ENCODE measurements at places on chromosomes 12 and 14. TPM values are rescaled to one million over a fixed set of nuclear protein-coding genes. Genes with fewer than 3 reads are reported as not detected.

Gene KRT79
- total RNA-seq, result not detected

Gene TMPRSS12
- total RNA-seq, result not detected

Gene PRKCH
- 18.5 TPM for total RNA-seq

Gene SOX5
- 33.1 TPM for total RNA-seq

Gene MYF5
- total RNA-seq, result not detected

Gene PLA2G1B
- total RNA-seq, result 17.0 TPM

Gene C1QL4
- total RNA-seq, result not detected

Gene LGR5
- 0.63 TPM for total RNA-seq

Gene KRT73
- not detected for total RNA-seq

Gene PWP1
- 34.4 TPM for total RNA-seq

DNA sequence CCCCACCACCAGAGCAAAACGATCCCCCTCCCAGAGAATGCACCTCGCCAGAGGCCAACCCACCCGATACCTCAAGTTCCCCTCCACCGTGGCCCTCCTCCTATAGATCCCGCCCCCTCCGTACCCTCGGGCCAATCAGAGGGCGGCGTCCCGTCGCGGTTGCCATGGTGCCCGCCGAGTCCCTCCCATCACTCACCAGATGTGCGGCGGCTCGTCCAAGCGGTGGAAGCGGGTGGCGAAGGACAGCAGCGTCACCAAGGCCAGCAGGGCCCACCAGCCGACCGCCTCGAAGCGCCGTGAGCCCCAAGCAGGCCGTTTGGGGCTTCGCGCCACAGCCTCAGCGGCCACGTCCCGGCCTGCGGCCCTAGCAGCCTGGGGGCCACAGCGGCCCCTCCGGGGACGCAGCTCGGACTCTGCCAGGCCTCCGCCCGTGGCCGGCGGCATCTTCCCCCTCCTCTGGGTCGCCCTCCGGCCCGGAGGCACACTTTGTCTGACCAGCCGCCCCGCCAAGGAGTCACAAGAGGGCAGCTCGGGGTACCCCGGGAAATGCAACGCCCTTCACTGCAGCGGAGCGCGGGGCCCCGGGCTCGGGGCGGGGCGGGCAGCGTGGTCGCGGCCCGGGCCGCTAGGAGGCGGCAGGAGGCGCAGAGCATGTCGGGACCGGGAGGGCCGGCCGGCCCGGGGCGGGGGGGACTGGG is at the start of gene POMT2:
Gene POMT2 (minus strand): TSS at position 646 of the 698 bp plus-strand sequence. CDS start 202 bp downstream, at position 444.
- H3K36me3 ChIP-seq, result no peaks in the 10 kb centered on the region
- DNase-seq, result peak; percentile 93
- H3K4me3 ChIP-seq, result peak within 1 kb of the TSS; percentile 100
- H3K4me1 ChIP-seq, result peaks cover 1% of the 10 kb centered on the region

DNA sequence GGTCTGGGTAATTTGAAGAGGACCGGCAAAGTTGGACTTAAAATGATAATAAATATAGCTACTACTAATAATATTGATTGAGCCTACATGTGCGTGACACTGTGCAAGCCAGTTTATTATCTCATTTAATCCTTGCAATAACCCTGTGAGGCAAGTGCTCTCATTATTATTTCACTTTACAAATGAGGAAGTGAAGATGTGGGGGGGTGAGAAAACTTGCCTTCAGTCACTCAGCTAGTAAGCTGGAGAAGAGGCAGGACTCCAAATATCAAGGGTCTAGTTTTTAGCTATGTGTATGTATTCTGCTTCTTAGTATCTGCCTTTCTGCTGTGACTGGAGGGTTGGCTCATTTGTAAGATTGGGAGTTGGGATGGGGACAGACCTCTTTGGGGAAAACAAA is 39.2 kb downstream of the NPAS3 start:
- DNase-seq, result no peak
- no peaks in the 10 kb centered on the region for H3K27me3 ChIP-seq
- H3K27ac ChIP-seq, result no peak overlapping the region
- H3K4me3 ChIP-seq, result no peak overlapping the region

DNA sequence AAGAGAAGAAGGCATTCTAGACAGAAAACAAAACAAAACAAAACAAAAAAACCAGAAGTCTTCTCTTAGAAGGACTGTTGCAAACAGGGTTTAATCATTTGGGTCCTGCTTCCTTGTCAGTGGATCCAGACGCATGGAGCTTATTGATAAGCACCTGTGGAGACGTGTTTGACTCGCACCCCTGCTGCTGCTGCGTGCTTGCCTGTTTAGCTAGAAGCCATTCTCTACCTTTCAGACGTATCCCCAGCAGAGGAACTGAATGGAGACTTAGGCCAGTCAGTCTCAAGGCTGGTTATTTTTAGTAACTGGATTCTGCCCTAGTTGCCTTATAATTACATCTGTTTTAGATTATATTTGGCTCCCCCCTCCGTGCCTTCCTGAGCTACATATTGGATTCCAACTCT is 186.1 kb upstream of the EEA1 start:
- H3K4me1 ChIP-seq, result peaks cover 20% of the 10 kb centered on the region
- no peak for DNase-seq

GRCh38 chr12:51132693-51133092 is 40.2 kb downstream of the TFCP2 start:
- DNase-seq, result no peak
- H3K27ac ChIP-seq, result no peak overlapping the region
- no peaks in the 10 kb centered on the region for H3K36me3 ChIP-seq
- no peaks in the 10 kb centered on the region for H3K27me3 ChIP-seq
- H3K4me1 ChIP-seq, result no peaks in the 10 kb centered on the region

DNA sequence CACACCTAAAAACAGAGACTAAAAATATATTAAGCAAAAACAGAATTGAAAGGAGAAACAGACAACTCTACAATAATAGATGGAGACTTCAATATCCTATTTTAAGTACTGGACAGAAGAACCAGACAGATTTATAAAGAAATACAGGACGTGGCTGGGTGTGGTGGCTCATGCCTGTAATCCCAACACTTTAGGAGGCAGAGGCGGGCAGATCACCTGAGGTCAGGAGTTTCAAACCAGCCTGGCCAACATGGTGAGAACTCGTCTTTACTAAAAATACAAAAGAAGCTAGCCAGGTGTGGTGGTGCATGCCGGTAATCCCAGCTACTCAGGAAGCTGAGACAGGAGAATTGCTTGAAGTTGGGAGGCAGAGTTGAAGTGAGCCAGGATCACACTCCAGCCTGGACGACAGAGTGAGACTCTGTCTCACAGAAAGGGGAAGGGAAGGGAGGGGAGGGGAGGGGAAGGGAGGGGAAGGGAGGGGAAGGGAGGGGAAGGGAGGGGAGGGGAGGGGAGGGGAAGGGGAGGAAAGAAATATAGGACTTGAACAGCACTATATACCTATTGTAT is 53.0 kb downstream of the CDK17 start:
- DNase-seq, result no peak
- H3K27ac ChIP-seq, result peak overlapping the region; percentile 72
- H3K4me3 ChIP-seq, result peak overlapping the region; percentile 12
- no peaks in the 10 kb centered on the region for H3K36me3 ChIP-seq
- H3K4me1 ChIP-seq, result peaks cover 6% of the 10 kb centered on the region
- no peaks in the 10 kb centered on the region for H3K27me3 ChIP-seq

- no peak overlapping the region for H3K4me3 ChIP-seq
- no peaks in the 10 kb centered on the region for H3K27me3 ChIP-seq
- H3K27ac ChIP-seq, result no peak overlapping the region
Observed at GRCh38 chr12:106918746-106919145, 37.0 kb upstream of the TMEM263 start.

GRCh38 chr14:97056086-97056485 is 258.9 kb downstream of the VRK1 start:
- H3K4me1 ChIP-seq, result no peaks in the 10 kb centered on the region
- no peak overlapping the region for H3K4me3 ChIP-seq
- H3K36me3 ChIP-seq, result no peaks in the 10 kb centered on the region
- no peaks in the 10 kb centered on the region for H3K27me3 ChIP-seq
- no peak overlapping the region for H3K27ac ChIP-seq
- DNase-seq, result no peak

DNA sequence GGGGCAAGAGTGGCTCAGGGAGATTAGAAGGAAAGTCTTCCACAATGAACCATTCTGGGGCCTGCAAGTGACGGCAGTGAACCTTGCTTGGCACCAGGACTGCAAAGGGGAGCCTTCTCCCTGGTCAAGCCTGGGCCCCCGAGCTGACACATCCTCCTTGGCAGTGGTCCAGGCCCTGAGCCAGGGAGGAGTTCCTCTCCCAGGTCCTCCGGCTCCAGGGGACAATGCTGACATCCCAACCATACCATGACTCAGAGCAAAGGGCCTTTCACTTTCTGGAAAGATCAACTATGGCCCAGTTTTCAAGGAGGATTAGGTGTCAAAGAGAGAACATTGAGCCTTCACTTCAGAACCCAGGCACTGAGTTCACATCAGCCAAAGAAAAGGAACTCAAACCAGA is 756.5 kb upstream of the TBX3 start:
- no peak for DNase-seq
- H3K36me3 ChIP-seq, result no peaks in the 10 kb centered on the region
- no peak overlapping the region for H3K27ac ChIP-seq
- no peaks in the 10 kb centered on the region for H3K4me1 ChIP-seq
- no peaks in the 10 kb centered on the region for H3K27me3 ChIP-seq

DNA sequence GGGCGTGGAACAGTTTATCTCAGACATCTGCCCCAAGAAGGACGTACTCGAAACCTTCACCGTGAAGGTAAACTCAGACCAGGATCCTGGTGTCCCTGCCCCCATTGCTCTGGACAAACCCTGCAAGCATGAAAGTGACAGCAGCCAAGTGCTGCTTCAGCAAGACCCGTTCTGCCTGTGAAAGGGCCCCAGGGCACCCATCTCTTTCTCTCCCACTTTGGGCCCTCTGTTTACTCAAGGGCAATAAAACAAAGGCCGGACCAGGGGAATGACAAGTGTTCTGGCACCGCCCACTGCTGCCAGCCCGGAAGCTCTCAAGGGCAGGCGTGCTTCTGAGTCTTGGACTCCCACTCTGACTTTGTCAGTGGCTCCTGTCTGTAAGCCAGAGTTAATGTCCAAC is 35.3 kb downstream of the CD9 start:
- H3K4me1 ChIP-seq, result no peaks in the 10 kb centered on the region
- no peaks in the 10 kb centered on the region for H3K36me3 ChIP-seq
- H3K27ac ChIP-seq, result no peak overlapping the region
- H3K4me3 ChIP-seq, result no peak overlapping the region
- no peak for DNase-seq

- no peaks in the 10 kb centered on the region for H3K36me3 ChIP-seq
- DNase-seq, result no peak
- H3K27ac ChIP-seq, result no peak overlapping the region
- H3K4me3 ChIP-seq, result no peak overlapping the region
Observed at GRCh38 chr14:71824816-71825215, 107.4 kb upstream of the RGS6 start.

DNA sequence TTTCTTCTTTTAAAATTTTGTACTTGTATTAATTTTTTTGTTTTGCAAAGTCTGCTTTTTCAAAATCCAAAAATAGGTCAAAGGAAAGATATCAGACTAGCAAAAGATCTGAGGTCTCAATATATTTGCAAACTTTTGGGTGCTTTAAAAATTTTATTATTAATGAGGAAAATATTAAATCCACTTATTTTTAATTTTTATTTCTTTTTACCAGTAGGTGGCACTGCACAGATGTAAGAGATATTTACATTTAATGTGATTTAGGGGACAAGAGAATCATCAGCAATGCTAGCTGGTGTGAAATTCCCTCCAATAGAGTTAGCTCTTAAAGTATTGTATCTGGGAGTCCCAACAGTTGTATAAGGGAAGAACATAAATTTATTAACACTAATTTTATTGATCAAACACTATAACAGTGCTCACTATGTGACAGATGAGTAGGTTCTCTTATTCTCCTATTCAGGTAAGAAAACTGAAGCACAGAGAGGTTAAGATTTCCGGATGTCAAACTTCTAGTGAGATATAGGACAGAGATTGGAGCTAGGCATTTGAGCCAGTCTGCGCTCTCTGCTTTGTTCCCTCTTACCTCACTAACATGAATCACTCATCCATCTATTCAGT is 30.5 kb downstream of the ALX1 start:
- no peak overlapping the region for H3K27ac ChIP-seq
- no peak overlapping the region for H3K4me3 ChIP-seq
- no peaks in the 10 kb centered on the region for H3K4me1 ChIP-seq
- H3K36me3 ChIP-seq, result no peaks in the 10 kb centered on the region

GRCh38 chr14:101444116-101444515 is 117.2 kb upstream of the DIO3 start:
- no peaks in the 10 kb centered on the region for H3K27me3 ChIP-seq
- H3K36me3 ChIP-seq, result no peaks in the 10 kb centered on the region
- H3K4me1 ChIP-seq, result peaks cover 12% of the 10 kb centered on the region
- H3K27ac ChIP-seq, result no peak overlapping the region

DNA sequence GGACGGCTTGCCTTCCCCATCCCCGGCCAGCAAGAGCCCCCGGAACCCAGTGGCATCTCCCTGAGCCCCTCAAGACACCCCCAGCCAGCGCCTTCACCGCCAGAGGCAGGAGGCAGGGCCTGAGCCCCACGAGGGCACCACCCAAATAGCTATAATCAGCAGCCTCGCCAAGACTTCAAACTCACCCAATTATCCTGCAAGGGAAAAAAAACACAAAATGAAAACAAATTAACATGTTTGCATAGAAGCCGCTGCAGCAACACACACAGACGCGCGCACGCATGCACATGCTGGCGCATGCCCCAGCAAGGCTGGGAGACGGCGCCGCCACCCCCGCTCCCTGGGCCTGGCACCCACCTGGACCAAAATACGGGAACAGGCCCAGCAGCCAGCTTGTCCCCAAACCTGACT is 15.8 kb downstream of the FAM222A start:
- H3K27me3 ChIP-seq, result no peaks in the 10 kb centered on the region
- no peaks in the 10 kb centered on the region for H3K36me3 ChIP-seq
- H3K4me3 ChIP-seq, result no peak overlapping the region
- no peak overlapping the region for H3K27ac ChIP-seq
- H3K4me1 ChIP-seq, result peaks cover 3% of the 10 kb centered on the region
- DNase-seq, result peak; percentile 18

GRCh38 chr12:108773798-108774788 is 42.8 kb upstream of the CORO1C start:
- no peaks in the 10 kb centered on the region for H3K36me3 ChIP-seq
- no peak overlapping the region for H3K4me3 ChIP-seq
- no peaks in the 10 kb centered on the region for H3K27me3 ChIP-seq
- peaks cover 12% of the 10 kb centered on the region for H3K4me1 ChIP-seq
- DNase-seq, result peak; percentile 91

DNA sequence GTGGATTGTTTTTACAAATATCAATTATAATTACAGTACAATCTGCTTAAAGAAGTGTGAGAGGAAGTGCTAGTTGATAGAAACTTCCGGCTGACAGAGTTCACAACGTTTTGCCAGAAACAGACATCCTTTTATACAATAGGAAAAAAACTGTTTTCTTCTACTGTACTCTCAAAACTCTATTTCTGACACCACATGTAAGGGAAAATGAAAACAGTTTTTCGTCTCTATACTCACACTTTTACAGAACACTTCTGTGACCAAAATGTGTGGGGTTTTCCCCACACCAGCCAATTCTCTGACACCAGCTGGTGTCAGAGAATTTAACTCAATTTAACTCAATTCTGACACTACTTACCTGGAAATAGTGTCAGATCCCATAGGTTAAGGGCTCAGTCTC is 24.2 kb upstream of the HIF1A start:
- H3K27me3 ChIP-seq, result no peaks in the 10 kb centered on the region
- no peak overlapping the region for H3K27ac ChIP-seq
- H3K36me3 ChIP-seq, result no peaks in the 10 kb centered on the region

All from ovary (tissue), 10 donors.